ENCODE measurements at places on chromosomes 5 and 9.

GRCh38 chr9:96514108-96514799 is 64.3 kb downstream of the HABP4 start:
- DNase-seq, result no peak

GRCh38 chr5:62093976-62094375 is 212.0 kb upstream of the KIF2A start:
- no peak for DNase-seq

GRCh38 chr9:79868567-79869189 is 296.9 kb downstream of the TLE4 start:
- DNase-seq, result peak; percentile 33

- DNase-seq, result no peak
Measured at GRCh38 chr9:31470051-31470450, 914.4 kb upstream of the ACO1 start.

DNA sequence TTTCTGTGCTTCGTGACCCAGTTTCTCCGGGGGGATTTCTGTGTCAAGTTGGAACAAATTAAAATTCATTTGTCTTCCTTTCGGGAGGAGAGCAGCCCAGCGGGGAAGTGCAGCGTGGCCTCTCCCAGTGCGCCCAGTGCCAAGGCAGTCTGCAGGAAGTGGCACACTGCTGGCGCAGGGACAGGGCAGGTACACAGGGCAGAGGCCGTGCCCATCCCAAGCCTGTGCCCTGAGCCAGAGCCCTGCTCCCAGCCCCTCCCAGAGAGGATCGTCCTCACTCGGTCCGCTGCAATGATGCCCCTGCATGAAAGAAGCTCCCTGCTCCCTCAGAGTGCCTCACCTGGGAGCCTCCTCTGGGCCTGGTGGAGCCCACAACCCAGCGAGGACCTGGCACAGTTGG is 82.4 kb upstream of the PPP1R26 start:
- DNase-seq, result no peak

GRCh38 chr5:175803736-175804454 is 67.5 kb upstream of the CPLX2 start:
- DNase-seq, result no peak

- DNase-seq, result no peak
Measured at GRCh38 chr9:133460405-133461175, 812 bp downstream of the CACFD1 start.

- DNase-seq, result no peak
Measured at GRCh38 chr9:115111874-115112273, 6.1 kb downstream of the TNC start.

DNA sequence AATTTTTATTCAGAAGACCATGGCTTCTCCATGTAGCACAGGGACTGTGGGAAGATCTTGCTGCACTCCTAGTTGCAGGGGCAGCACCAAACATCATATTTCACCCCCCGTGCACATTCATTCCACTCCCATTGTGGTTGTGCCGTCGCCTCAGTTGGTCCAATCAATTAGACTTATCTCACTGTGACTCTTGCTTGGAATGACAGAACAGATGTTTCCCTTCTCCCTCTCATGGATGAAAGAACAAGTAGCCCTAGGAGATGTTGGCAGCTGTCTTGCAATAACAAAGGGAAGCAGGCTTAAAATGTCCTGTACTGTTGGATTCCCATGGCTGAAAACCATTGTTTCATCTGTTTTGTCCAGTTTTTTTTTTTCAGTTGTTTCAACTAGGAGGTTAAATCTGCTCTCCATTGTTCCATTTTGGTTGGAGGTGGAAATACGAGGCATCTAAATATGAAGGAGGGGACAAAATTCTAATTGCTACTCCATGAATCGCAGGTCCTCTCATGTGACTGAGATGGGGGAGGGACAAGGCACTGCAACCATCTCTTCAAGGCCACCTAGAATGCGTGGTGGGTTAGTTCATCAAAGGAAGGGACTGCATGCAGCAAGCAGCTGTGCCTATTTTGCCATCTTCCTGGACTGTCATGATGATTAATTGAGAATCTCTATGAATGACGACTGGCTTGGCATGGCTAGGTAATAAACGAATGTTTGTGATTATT is 214.4 kb downstream of the NSG2 start:
- DNase-seq, result no peak

DNA sequence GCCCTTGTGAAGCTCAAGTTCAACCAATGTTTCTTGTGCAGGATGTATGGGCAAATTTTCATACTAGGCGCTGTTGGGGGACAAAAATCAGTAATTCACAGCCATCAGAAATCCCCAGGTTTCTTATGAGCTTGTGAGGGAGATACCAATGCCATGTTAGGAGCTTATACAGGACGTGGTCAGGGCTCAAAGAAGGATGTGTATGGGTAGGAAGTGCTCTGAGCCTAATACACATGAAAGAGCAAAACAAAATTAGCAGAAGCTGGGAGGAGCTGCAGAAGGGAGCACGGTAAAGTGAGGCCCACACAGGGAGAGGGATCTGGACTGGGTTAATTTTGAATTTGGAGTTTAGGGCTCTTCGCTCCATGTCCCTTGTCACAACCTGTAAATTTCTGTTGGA is 114.6 kb upstream of the MAP3K1 start:
- DNase-seq, result no peak

- DNase-seq, result no peak
Measured at GRCh38 chr9:85290019-85290418, 451.7 kb downstream of the AGTPBP1 start.

- no peak for DNase-seq
Measured at GRCh38 chr9:133184971-133185370, 21.3 kb upstream of the GBGT1 start.

DNA sequence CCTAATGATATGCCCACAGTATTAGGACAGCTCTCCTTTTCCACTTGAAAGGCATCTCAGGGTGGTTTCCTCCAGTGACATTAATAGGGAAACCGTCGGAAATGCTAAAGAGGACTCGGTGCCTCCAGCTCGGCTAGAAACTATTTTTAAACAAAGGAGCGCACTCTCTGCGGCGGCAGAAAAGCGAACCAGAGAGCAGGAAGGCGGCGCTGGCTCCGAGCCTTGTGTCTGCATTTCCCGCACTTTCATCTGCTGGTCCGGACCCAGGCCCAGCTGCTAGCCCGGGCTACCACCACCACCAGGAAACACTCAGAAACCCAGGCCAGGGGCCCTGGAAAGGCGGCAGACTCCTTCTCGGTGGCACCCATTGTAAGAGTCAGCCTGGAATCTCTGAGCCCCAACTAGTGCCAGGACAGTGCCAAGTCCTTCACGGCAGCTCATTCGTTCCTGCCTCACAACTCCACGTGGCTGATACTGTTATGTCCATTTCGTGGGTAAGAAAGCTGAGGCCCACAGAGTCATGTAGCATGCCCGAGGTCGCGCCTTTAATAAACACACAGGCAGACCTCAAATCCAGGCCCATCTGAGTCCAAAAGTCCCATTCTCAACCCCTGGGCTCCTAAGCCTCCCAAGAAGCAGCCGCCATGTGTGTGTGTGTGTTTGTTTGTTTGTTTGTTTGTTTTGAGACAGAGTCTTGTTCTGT is 73.9 kb downstream of the VAV2 start:
- no peak for DNase-seq

GRCh38 chr5:147701468-147701867 is 81.1 kb downstream of the JAKMIP2 start:
- DNase-seq, result no peak

DNA sequence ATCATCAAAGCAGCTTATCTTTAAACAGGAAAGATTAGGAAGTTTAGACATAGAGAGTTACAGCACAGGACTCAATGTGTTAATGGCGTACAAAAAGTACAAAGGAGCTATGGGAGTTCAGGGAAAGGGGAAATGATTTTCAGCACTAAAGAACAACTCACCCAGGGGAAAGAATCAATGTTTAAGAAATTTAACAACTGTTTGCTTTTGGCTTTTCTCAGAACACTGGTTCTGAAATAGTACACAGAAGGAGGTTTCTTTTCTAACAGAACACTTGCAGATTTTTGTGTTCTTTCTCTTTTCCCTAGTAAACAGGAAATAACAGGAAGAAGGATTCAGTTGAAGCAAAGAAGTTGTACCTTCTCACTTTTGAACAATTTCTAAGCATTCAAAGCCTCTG is 71.3 kb upstream of the GHR start:
- DNase-seq, result no peak

DNA sequence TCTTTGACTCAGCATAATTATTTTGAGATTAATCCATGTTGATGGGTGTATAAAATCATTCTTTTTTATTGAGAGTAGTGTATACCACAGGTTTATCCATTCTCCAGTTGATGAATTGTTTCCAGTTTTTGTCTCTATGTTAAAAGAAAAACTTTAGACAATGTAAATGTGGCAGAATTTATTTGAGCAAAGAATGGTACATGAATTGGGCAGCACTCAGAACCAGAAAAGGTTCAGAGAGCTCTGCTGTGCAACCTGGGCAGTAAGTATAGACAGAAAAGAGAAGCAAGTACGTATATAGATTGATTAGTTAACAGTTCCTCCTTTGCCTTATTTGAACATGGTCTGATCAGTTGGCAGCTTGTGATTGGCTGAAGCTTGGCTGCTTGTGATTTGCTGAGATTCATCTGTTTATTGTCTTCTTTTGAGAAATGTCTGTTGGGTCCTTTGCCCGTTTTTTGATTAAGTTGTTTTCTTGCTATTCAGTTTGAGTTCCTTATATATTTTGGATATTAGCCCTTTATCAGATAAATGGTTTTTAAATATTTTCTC is 41.4 kb downstream of the CDC42SE2 start:
- DNase-seq, result no peak

- DNase-seq, result no peak
Measured at GRCh38 chr9:129412814-129413536, 207.9 kb downstream of the C9orf50 start.

DNA sequence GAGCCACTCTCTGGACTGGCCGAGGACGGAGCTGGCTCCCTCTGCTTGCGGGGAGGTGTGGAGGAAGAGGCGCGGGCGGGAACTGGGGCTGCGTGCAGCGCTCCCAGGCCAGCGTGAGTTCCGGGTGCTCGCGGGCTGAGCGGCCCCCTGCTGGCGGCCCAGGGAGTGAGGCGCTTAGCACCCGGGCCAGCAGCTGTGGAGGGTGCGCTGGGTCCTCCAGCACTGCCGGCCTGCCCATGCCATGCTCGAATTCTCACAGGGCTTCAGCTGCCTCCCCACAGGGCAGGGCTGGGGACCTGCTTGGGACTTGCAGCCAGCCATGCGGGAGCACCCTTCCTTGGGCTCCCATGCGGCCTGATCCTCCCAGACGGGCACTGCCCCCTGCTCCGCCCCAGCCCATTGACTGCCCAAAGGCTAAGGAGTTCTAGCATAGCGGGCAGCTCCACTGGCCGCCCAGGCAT is 416.9 kb downstream of the MRPS30 start:
- DNase-seq, result no peak

DNA sequence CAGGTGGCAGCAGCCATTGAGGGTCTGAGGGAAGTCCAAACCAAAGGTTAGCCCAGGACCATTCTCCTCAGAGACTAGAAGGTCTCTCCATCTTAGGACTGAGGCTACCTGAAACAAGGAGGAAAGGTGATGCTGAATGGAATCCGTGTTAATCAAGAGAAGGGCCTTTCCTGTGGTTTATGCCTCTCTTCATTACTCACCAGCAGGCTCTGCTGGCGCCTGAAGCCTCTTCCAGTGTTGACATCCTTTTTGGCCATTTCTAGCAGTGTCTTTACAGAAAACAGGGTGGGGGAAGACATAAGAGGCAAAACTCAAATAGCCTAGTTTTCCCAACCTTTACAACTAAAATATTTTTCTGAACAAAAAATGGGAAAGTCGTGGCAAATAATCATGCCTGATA is 98.0 kb downstream of the ENC1 start:
- no peak for DNase-seq

- no peak for DNase-seq
Measured at GRCh38 chr5:43771611-43772031, 168.6 kb downstream of the NNT start.

DNA sequence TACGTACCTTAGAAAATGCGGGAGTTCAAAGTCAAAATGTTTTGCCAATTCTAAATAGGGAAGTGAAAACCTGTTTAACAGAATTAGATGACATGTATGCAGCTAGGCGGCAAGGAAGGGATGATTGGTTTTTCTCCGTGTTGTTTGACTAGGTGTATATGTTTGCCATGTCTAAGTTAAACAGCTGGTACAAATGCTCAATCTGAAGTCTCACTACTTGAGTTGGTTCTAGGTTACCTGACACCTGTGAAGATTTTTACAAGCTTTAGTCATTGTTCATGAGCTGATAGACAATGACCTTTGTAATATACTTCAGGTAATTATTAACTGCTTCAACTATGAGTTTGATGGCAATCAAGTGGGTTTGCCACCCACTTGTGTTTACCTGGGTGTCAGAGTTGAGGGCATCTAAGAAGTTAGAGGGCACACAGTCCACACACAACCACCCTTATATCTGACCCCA is 74.3 kb downstream of the SLC44A1 start:
- no peak for DNase-seq

- DNase-seq, result no peak
Measured at GRCh38 chr9:110579034-110579861, at the start of gene SVEP1. SVEP1 (minus strand) TSS chr9:110579741; CDS start chr9:110579543, 198 bp downstream.

DNA sequence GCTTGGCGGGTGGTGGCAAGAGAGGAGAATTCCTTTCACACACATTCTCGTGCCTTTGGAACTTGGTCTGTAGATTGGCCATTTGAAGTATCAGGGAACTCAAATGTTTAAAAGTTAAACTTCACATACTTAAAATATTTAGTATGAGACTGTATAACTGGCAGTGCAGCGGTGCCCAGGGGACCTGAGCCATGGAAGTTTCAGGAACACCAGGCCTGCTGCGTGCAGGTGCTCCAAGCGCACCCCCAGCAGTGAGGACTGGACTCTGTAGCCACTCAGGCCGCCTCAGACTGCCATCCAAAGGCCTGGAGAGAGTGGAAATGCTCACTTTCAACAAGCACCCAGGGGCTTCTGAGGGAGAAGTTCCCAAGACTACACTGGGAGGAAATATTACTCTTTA is 273.5 kb upstream of the IRX2 start:
- DNase-seq, result no peak

GRCh38 chr5:7068899-7069298 is 327.0 kb upstream of the ADCY2 start:
- no peak for DNase-seq

- DNase-seq, result no peak
Measured at GRCh38 chr5:91266184-91266705, 116.9 kb downstream of the ARRDC3 start.

- no peak for DNase-seq
Measured at GRCh38 chr9:88821033-88821745, 170.1 kb upstream of the S1PR3 start.

Data from SIG-M5 (cell line).